Fibroblast of skin of scalp (primary cell): ENCODE measurements at places on chromosomes 5 and 9.

DNA sequence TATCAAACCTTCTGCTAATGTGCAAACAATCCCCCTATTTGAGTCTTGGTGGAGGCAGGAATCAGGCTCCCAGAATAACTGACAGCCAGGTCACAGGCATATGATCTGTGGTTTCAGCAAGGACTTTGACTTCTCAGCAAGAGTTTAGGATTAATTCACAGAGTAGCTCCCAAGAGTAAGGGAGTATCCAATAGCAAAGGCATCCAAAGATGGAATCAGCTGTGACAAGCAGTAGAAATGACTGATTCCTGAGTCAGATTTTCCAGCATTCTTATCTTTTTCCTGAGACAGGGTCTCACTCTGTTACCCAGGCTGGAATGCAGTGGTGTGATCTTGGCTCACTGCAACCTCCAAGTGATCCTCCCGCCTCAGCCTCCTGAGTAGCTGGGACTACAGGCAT lies 108.3 kb downstream of the EPB41L4A start:
- peak; percentile 5 for DNase-seq

DNA sequence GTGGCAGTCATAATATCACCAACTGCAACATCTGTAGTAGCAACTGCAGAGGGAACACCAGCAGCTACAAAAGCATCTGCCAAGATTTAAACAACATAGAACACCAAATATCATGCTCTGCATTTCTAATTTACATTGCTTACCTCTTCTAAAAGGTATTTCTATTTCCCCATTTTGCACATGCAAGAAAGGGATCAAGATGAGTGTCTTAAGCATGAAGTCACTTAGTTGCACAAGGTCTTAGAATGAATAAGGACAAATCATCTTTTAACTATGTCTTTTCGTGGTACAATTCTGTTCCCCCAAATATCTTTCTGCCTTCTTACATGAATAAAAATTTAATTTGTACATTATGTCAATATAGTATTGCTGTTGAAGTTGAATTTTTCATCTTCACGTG lies 1746.4 kb downstream of the EFNA5 start:
- peak; percentile 88 for DNase-seq

DNA sequence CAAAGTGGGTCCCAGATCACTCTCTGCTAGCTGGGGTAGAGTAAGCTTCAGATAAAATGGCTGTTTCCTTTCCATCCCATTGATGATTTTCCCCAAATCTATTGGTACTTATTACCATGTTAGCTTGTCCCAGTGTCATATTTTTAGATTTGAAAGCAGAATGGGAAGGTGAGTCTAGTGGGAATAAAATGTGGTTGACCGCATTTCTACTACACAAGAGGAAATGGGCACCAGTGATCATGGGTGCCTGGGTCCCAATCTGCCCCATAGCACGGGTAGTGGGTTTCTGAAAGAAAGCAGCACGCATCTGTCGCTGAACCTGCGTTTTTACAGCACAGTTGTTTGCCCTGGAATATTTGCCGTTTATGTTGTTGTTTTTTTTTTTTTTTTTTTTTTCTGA lies 20.1 kb downstream of the DAPK1 start:
- no peak for DNase-seq

DNA sequence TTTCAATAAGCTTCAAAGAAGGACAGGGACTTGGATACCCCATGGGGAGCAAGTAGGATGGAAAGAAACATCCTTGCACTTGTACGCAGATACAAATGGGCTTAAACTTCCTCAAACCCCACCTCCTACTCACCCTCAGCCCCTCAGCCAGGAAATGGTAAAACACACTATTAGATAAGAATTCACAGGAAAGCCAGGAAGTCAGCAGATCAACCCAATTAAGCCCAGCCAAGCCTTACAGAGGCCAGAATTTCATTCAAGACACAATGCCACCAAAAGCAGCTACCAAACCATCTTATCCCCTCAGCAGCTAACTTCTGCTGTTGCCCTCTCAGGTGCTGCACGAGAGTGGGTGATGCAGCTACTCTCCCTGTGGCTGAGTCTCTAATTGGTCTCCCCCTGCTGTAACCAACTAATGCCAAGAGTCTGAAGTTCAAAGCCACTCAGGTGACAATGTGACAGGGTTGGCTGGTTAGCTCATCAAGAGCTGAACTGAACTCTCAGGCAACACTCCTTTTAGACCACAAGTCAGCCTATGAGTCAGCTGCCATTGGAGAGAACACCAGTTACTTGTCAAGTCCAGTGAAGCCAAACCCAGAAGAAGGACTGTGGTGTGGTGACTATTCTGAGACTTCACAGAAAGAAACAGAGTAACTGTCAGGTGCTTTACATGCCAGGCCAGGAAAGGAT lies 201.9 kb downstream of the ZNF608 start:
- no peak for DNase-seq

DNA sequence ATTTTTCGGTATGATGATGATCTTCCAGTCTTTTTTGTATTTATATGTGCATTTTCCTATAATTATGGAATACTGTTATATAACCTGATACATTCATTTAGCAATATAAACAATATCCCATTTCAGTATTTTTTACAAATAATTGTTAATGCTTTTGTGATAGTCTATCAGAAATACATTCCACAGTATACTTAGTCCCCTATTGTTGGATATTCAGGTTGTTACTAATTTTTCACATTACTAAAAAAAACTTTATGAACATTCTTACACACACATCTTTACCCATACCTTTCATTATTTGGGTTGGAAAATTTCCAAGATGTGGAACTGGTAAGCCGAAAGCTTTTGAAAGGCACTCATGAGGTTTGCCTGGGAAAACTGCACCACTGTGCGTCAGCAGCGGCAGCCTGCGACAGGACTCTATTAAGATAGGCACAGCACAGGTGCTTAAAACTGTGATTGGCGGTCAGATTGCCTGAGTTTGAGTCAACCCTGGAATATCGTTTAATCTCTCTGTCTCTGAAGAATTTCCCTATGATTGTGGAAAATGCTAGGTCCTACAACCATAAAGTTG lies 147.5 kb upstream of the ERCC6L2 start:
- no peak for DNase-seq

- DNase-seq, result peak; percentile 82
Measured at GRCh38 chr5:149489605-149490037, 61.6 kb downstream of the CSNK1A1 start.

GRCh38 chr9:88230612-88231011 lies 92.3 kb upstream of the SPATA31C2 start:
- no peak for DNase-seq

DNA sequence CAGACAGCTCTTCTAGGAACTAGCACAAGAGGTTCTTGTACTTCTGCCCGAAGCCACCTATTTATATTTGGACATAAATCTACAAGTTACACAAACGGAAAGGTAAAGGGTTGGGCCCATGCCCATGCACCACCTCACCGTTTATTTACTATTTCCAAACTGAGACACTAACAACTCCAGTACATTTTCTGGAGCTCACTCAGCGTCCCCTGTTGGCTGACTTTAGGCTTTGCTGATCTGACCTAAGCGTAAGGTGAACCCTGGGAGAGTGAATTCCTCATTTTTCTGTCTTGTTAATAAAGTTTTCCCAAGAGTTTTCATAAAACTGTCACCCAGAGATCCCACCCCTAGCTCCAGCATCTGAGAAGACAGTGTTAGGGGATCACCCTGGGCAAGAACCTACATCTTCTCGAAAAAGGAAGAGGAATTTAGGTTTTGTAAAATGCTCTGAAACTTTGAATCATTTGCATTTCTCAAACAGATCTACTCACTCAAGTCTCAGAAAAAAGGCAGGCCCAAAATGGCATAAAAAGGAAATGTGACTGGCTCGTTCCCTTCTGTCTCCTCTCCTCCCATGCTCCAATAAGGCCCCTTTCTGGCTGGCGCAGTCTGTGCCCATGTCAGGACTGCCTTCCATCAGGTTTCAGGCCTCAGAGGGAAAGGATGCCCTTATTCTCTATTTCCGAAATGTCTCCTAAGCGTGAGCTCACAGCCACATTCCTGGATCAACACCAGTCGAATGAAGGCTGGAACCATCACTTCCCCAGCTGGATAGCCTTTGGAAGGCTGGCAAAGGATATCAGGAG lies 201.3 kb downstream of the FANCC start:
- no peak for DNase-seq

GRCh38 chr9:38309324-38310195 lies 82.9 kb upstream of the ALDH1B1 start:
- DNase-seq, result peak; percentile 59

DNA sequence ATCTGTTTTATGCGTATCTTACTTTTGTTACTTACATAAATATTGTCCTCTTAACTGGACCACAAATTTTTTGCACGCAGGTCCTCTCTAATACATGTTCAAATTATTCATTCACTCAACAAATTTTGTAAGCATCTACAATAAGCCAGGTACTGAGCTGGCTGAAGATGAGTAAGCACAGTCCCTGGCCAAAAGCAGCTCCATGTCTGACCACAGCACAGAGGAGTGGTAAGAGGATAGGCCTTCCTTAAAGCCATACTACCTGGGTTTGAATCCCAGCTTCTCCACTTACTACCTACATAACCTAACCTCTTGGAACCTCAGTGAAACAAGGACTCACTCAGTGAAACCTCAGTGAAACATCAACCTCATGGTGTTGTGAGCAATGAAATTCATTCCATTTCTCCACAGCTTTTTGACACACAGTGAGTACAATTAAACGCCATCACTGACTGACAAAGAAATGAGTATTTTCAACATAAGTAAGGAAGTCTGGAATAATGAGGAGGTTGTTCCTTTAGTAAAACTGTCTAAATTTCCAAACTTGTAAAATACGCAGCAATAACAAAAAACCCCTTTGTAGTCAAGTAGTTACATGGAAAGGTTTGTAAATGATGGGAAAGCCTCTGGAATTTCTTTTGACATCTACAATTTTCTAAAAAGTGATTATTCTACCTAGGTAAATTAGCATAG lies 15.0 kb downstream of the PTAR1 start:
- DNase-seq, result no peak

DNA sequence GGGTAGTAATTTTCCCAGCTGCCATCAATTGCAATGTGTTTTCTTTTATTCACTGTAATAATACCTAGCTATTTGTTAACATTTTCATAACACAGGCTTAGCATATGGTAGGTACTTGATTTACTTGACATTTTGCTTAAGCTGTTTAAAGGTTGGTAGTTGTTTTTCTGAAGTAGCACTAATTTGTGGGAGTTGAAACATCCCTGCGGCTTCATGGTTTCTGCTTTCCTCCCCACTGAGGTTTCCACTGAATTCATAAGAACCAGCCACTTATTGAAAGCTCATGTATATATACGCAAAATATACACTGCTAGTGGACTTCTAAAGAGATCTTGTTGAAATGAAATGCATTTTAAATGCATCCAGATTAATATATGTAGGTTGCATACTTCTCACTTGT lies 559.9 kb downstream of the TLE4 start:
- no peak for DNase-seq

DNA sequence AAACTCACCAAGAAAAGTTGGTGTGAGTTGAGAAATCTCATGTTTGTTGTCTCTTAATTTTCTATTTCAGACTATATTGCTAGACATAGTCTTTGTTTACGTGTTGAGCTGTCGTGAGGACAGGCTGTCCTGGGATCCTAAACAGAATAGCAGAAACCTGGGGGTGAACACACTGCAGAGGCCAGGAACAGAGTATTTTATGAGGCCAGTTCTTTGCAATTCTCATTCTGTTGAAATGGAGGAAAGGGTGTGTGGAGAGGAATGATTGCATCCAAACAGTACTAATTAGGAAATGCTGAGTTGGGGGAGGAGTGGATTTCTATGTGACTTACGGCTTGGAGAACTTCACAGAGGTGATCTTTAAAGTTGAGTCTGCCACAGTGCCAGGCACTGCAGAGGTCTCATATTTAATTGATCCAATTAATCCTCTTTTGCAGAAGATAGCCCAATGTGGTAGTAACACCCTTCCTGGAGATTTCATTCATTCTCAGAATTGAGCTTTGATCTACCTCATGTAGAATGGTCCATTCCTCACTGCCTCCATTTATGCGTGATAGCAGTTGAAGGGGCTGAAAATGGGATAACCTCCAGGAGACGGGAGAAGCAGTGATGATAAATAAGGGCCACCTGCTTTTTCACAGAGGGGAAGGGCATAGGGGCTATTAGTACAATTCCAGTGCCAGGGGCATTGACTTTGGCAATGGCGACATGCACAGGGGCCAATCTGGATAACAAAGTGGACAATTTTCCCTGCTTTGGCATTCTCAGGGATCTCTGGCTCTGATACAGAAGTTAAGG lies 84.7 kb upstream of the TNFAIP8 start:
- no peak for DNase-seq

GRCh38 chr5:2699686-2700085 lies 51.8 kb downstream of the IRX2 start:
- no peak for DNase-seq

GRCh38 chr5:146796911-146797310 lies 81.6 kb downstream of the PPP2R2B start:
- no peak for DNase-seq

DNA sequence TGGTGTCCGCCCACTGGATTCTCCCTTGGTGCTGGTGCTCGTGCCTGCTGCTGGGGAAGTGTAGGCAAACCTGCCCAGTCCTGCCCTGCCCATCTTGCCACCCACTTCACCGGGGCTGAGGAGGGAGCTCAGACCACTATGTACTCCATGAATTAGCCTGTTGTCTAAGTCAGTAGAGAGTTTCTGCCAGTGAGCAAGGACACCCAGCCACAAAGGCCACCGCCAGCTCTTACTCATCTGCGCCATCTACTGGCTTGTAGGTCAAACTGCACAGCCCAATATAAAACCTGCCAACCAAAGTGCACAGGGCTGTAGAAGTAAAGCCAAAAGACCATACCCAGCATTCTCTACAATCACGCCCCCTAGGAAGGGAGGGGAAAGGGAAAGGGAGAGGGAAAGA lies 102.3 kb downstream of the GLIS3 start:
- DNase-seq, result no peak

DNA sequence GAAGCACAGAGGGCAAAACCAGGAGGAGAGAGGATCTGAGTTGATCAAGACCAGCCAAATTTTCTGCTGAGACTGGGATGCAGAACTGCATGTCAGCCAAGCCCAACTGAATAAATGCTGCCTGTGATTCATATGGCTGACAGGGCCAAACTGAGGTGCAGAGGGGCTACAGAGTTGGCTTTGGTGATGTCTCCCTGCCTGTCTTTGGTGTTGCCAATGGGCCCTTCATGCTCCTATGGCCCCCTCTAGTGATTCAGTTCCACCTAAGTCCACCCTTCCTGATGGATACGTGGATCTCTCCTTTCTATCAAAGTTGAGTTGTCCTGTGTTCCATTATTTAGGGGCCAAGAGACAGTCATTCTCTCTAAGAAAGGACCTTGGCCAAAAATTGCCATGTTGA lies 163.6 kb upstream of the TLE4 start:
- peak; percentile 13 for DNase-seq
